ENCODE measurements at places on chromosomes 4 and X. TPM values are rescaled to one million over a fixed set of nuclear protein-coding genes. Genes with fewer than 3 reads are reported as not detected.

PAGE2B gene
- not detected for total RNA-seq

STPG2 gene
- total RNA-seq, result 0.06 TPM

DIPK2B gene
- total RNA-seq, result 0.53 TPM

UGT2A3 gene
- total RNA-seq, result not detected

KANTR gene
- 7.0 TPM for total RNA-seq

S100G gene
- not detected for total RNA-seq

SOD3 gene
- 136 TPM for total RNA-seq

ZNF185 gene
- total RNA-seq, result 4.6 TPM

PRSS12 gene
- under 0.01 TPM for total RNA-seq

SOX3 gene
- not detected for total RNA-seq

VCX gene
- total RNA-seq, result not detected

EVC2 gene
- total RNA-seq, result 9.2 TPM

RNF212 gene
- total RNA-seq, result 0.53 TPM

Data from aortic smooth muscle cell (primary cell).